ENCODE measurements at places on chromosomes 6 and 20. TPM values are rescaled to one million over a fixed set of nuclear protein-coding genes. Genes with fewer than 3 reads are reported as not detected.

DNA sequence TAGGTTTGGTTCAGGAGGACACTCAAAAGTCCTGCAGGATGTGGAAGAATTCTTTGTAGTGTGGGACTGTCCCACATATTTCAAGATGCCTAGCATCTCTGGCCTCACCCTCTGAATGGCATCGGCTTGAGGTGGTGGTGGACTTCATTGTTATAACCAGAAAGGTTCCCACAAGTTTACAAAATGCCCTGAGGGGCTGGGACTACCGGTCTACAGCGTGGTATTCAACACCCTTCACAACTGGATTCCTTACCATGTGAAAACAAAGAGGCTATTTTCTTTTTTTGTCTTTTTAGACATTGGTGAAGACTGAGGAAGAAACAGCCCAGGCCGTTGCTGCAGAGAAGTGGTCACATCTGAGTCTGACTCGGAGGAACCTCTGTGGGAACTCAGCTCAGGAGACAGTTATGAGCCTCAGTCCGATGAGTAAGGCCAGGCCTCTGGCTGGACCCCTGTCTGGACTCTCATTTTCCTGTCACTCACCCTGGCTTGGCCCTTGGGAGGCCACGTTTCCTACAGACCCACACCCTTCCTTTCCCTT is 15.2 kb downstream of the PGBD1 start:
- DNase-seq, result no peak

- no peak for DNase-seq
Observed at GRCh38 chr6:12000174-12000573, 11.9 kb upstream of the HIVEP1 start.

GRCh38 chr20:35828434-35828833 is 56.6 kb downstream of the PHF20 start:
- no peak for DNase-seq

DNA sequence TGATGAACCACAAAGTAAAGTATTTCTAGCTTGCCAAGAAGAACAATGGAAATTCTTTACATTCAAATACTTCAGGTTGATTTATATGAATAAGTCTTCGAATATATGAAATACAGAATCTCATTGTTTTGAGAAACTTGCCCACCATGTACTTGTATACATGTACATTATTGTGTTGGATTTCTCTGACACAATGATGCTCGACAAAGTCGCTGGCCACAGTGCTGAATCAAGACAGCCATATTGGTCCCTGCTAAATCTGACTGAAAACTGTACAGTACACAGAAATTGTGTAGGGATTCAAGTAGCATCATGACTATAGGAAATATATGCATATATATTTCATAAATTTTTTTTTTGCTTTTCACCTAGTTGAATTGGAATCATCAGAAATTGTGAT is 13.1 kb upstream of the LIN28B start:
- no peak for DNase-seq

DNA sequence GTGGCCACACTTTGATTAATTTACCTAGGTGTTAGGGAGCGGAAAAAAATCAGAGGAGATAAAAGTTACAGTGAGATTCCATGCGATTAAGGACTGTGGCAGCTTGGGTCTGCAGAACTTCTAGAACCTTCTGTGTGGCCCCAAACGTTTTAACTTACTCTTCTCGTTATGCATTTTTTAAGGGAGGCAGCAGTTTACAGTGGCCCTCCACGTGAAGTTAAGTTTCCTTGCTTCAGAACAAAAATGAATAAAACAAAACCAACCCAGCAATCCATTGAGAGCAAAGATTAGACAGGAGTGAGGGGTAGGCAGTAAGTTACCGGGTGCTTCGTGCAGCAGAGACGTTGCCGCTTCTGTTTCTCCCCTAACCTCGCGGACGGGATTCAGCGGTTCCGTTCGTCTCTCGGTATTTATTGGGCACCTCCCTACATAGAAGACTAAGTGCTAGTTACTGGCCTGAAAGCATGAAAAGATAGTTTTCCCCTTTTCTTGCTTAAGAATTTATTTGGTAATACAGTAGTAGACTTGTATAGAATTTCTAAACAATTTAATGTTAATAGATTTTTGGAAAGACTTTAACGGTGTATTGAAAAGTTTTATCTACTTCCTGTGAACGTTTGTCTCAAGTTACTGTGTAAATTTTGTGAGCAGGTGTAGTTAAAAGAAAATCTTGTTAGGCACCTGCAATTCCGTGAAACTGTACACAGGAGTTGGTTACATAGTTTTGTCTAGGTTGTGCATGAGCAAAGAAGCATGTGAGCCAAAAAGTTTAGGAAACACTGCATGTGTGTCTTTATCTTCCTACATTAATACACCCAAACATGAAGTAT is 1.1 kb downstream of the BAG2 start:
- no peak for DNase-seq

GRCh38 chr6:33607784-33608161 is 13.3 kb upstream of the ITPR3 start:
- DNase-seq, result no peak

DNA sequence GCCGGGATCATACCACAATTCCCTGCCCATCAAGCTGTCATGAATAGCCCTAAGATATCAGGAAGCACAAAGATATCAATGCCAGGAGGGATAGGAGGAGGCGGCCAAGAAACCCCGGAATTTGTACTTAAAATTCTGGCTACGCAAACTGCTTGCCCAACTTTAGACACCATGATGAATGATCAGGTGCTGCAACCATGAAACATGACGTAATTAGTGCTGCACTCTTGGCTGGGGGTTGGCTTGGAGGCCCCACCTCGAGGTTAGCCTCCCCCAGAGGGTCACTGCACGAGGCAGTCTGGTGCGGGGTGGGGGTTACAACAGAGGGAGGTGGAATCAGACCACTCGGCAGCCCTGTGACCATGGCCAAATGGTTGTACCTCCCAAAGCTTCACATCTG is 8.9 kb downstream of the SIRPA start:
- DNase-seq, result no peak

- no peak for DNase-seq
Observed at GRCh38 chr20:62952373-62952967, at the start of gene SLC17A9. TSS of gene SLC17A9 (plus strand) at chr20:62952709. CDS start at chr20:62952831, 122 bp downstream.

DNA sequence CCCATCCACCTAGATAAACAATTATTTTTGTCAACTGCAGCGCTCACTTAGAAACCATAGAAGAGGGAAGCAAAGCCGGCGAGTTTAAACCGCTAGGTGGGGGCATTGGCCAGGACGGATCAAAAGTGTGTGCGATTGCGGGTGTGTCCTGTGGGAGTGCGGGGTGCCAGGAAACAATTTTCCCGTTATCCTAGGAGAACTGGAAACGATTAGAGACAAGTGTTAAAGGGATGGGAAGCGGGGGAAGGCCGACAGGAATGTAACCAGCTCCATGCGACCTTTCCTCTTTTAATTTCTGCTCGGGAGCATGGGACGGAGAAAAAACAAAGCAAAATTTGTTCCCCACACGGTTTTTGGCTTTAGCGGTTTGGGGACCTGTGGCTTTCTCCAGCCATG is 2.8 kb upstream of the HTR1B start:
- DNase-seq, result no peak

GRCh38 chr6:30194797-30195690 is 18.2 kb downstream of the TRIM26 start:
- DNase-seq, result no peak

Gene TFAP2C
- total RNA-seq, result 0.35 TPM

Gene CCM2L
- 12.3 TPM for total RNA-seq

Measured in glomerular endothelial cell (primary cell).